Breast epithelium (tissue), 4 donors: ENCODE measurements at places on chromosomes 1 and 21.

GRCh38 chr1:38097284-38097898 is 50.8 kb upstream of the POU3F1 start:
- DNase-seq: no peak

DNA sequence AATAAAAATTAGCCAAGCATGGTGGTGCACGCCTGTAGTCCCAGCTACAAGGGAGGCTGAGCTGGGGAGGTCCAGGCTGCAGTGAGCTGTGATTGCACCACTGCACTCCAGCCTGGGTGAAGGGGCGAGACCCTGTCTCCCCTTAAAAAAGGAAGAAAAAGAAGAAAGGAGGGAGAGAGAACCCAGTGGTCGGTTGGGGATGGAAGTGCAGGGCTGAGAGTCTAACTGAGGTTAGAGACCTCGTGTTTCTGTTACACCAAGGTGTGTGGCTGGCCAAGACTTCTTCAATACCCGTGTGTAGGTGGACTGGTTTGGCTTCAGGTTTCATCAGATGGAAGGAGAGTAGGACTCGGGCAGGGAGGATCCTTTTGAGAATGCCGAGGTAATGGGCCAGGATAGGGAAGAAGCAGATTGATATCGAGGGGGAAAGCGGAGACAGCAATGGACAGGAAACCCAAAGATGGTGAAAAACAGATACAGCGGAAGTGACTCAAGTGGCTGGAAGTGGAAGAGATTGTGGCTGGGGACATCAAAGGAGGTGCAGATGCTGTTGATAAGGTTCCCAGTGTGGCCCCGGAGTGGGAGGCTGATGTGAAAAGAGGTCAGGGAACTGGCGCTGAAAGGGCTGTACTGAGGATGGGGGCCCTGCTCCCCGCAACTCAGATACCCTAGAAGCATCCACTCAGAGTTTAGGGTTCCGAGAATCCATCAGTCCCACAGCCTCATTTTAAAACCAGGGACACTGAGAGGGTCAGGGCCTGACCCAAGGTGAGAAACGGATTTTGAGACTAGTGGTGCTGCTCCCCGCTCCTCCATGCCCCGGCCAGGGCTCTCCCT is 681 bp upstream of the UBXN10 start:
- DNase-seq: no peak

- DNase-seq: no peak
Observed at GRCh38 chr1:115669002-115669673, 27.4 kb downstream of the VANGL1 start.

DNA sequence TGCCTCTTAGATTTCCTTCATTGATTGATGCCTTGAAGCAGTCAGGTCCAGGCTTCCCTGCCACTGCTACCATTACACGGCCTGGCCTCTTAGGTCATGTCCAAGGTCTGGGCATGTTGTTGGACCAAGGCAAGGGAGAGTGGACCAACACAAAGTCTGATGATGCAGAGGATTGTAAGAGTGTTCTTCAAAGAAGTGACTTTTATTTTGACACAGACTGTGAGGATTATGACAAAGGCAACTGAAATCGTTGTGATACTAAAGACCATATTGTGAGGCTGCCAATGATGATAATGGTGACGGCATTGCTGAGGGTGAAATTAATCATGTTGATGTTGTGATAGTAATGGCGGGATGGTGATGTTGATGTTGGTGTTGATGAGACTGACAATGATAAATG is 149.5 kb downstream of the GRIK3 start:
- DNase-seq: no peak

GRCh38 chr1:110205591-110206155 is 4.4 kb upstream of the KCNC4 start:
- no peak for DNase-seq

- DNase-seq: no peak
Observed at GRCh38 chr21:19124691-19125090, 721.1 kb upstream of the TMPRSS15 start.

DNA sequence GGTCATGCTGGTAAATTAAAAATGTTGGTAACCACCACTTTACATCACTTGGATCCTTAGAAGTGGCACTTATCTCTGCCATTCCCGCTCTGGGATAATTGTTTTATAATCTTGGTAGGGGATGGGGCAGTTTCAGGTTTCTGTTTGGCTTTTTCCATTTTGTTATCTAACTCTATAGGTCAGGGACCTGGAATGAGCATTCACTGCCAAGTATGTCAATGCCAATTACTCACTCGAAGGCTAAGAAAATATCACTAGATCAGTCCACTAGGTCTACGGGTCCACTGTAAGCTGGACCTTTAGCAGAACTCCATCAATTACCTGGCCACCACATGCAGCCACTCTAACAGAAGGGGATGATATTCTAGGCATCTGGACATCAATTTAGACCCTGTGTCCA is 4.5 kb upstream of the DIP2A start:
- DNase-seq: no peak

GRCh38 chr1:1282998-1283397 is 2.8 kb downstream of the SCNN1D start:
- DNase-seq: no peak

DNA sequence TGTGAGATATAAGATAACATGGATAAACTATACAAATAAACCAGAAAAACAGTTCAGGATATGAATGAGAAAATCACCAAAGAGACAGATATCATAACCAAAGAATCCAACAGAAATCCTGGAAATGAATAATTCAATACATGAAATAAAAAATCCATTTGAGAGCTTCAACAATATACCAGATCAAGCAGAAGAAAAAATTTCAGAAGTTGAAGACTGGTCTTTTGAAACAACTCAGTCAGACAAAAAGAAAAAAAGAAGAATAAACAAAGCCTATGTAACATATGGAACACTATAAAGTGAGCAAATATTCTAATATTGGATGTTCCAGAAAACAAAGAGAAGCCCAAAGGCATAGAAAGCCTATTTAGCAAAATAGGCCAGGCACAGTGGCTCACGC is 5.2 kb upstream of the KRTAP12-2 start:
- no peak for DNase-seq

GRCh38 chr21:15063081-15063813 is 1.6 kb downstream of the NRIP1 start:
- no peak for DNase-seq

- no peak for DNase-seq
Observed at GRCh38 chr1:85585799-85586198, 5.2 kb downstream of the CCN1 start.

DNA sequence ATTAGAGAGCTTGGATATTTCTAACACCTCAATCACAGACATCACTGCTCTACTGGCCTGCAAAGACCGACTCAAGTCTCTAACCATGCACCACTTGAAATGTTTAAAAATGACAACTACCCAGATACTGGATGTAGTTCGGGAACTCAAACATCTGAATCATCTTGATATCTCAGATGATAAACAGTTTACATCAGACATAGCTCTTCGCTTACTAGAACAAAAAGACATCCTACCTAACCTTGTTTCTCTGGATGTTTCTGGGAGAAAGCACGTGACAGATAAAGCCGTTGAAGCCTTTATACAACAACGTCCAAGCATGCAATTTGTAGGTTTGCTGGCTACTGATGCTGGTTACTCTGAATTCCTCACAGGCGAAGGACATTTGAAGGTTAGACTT is 45.1 kb downstream of the ZYG11B start:
- no peak for DNase-seq
